ENCODE measurements at places on chromosomes 11 and 22.
A peak's percentile ranks its signal among the peaks of the same experiment; 100 is the strongest.

GRCh38 chr22:47100646-47101200 lies 338.3 kb downstream of the TBC1D22A start:
- DNase-seq = no peak

DNA sequence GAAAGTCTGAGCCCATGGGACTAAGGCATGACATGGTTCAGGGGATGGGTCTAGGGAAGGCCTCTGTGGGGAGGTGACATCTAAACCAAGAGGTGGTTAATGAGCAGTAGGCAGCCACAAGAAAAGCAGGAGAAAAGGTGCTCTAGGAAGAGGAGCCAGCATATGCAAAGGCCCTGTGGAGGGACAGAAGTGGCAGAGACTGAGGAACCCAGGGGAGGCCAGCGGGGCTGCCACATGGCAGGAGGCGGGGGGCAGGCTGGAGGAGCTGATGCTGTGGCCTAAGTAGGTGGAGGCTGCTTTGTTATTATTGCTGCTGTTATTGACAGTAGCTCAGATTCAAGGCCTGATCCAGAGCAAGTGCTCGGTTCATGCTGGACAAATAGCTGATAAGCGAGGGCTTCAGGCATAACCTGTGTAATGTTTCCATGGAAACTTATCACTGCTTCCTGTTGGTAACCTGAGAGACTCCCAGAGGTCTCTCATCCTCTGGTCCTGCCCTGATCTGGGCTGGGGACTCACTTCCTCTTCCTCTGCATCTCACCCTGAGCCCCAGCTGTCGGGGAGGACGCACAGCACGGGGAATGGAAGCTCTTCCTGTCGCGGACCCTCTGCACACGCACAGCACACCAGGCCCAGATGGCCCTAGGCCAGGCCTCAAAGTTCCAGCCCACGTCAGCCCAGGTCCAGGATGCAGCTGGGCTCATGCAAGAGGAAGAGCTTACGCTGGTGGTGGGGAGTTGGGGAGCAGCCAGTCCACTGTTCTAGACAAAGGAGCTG lies 75.2 kb upstream of the TP53I11 start:
- no peak for DNase-seq

GRCh38 chr22:27501191-27501936 lies 300.2 kb downstream of the MN1 start:
- no peak for DNase-seq

GRCh38 chr11:61830237-61831105 lies 2.4 kb downstream of the FADS2 start:
- peak; percentile 3 for DNase-seq

GRCh38 chr22:29081517-29082236 lies 8.8 kb downstream of the KREMEN1 start:
- no peak for DNase-seq

DNA sequence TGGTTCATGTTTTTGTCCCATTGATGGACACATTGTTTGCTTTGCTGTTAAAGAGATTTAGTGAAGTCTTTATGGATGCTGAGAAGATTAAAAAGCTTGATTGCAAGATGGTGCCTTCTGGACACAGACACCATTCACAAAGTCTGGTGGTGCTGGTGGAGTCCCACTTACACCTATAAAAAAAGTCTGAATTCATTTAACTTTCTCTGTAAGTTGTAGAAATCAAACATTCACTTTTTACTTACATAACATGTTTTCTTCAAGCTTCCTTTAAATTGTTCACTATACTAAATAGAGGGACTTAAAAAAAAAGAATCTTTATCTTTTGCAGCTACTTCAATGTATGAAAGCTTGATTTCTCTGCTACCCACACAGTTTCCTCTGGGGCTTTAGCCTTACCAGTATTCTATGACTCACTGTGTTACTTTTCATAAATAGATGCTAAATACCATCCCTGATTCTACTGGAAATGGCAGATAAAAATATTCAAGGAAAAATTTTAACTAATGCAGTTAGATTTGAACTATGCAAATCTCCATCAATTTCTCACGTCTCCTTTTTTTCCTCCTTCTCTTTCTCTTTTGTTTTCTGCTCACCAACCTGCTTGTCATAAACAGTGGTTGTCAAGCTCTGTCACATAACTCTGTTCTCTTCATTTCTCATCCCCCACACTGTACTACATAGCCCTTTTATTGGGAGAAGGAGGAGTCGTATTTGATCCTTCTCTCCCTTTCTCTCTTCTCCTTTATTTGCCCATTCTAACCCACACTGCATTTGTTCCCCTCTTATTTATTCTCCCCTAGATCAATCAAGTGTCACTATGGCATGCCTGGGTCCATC lies 89.7 kb downstream of the FAM76B start:
- DNase-seq = peak; percentile 37

DNA sequence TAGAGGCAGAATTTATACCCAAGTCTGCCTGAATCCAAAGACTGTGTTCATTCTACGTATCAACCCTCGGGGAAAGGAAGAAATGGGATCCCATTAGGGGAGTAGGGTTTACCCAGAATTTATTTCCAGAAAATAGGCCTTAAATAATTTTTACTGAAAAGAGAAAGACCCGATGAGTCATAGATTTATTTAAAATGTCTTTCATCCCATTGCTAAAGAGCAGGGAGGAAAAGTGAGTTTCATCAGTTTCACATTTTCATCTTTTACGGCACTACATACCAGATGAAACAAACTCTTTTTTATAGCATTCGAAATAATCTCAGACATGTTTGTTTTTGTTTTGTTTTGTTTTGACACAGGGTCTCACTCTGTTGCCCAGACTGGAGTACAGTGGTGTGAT lies 31.3 kb downstream of the SLC1A2 start:
- DNase-seq = peak; percentile 28

GRCh38 chr11:12784987-12785386 lies 110.8 kb downstream of the TEAD1 start:
- DNase-seq = no peak

DNA sequence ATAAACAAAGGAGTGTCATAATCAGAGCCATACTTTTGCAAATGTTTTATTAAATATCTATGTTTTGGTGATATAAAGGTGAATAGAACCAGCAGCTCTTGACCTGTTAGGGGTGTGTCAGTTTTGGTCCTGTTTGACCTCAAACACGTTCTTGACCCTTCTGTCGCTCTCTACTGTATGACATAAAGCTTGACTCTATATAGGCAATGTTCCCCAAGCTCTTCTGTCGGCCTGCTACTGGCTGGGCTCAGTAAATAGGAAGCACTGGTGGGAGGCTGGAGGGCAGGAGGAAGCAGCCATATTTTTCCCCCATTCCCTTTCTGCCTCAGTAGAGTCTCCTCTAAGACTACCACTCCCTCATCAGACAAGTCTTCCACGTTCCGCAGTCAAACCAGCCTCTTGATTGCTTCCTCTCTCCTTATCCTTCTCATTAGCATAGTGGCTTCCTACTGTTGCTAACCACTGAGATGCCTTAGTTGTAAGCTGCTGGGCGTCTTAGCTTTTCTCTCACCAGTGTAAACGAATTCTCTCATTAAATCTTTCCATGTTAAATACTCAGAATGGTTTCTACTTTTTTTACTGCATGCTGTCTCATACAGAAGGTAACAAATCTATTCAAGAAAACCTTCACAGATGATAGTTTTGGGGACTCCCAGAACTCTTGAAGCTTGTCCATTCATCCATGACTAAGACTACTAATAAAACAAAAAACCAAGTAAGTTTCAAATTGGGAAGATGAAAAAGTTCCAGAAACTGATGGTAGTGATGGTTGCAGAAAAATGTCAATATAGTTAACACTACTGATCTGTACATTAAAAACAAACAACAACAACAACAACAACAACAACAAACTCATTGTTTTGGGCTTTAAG lies 3.3 kb downstream of the NPAT start:
- no peak for DNase-seq

- no peak for DNase-seq
Measured at GRCh38 chr22:20641198-20641892, 132.6 kb upstream of the SERPIND1 start.

- DNase-seq = no peak
Measured at GRCh38 chr11:1112351-1113191, 37.9 kb downstream of the MUC2 start.

- DNase-seq = no peak
Measured at GRCh38 chr11:85740481-85741400, 54.7 kb upstream of the CCDC89 start.

DNA sequence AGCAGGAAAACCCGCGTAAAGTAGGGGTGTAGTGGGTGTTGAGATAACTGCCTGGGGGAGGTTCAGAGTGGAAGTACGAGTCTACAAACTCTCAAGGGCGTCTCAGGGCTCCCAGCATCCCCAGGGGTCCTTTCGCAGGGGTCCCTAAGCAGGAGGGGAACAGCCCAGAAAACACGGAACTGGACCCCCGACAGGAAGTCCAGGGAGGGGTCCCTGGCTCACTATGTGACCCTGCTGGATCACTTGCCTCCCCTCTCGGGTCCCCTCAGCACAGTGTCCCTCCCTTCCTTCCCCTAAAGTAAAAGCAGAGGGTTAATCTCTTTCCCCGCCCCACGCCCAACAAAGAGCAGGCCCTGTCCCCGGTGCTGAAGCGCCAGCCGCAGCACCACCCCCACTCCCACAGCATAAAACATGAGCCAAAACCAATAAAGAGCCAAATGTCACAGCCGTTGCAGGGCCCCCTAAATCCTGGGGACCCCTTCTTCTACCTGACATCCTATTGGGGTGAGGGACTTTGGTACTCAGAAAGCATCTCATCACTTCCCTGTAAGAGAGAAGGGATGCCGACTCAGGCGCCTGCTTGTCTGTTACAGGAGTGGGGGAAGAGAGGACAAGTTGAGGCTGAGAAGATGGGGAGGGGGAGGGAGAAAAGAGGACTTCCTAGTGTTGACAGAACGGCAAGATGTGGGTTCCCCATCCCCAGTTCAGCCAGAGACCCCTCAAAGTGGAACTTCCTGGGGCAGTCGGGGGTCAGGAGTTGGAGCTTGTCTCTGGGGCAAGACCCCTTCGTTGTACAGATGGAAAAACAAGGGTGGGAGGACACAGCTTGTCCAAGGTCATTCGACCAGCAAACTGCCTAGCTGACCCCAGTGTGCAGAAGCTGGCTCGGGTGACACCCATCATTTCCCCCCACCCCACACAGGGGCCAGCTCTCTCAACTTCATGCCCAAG lies 1.4 kb upstream of the NEFH start:
- DNase-seq = no peak

GRCh38 chr11:8342821-8343681 lies 79.4 kb upstream of the LMO1 start:
- no peak for DNase-seq

- no peak for DNase-seq
Measured at GRCh38 chr22:45006111-45006963, 3.5 kb downstream of the PHF21B start.

GRCh38 chr22:31504282-31504681 lies 7.9 kb downstream of the SFI1 start:
- no peak for DNase-seq

DNA sequence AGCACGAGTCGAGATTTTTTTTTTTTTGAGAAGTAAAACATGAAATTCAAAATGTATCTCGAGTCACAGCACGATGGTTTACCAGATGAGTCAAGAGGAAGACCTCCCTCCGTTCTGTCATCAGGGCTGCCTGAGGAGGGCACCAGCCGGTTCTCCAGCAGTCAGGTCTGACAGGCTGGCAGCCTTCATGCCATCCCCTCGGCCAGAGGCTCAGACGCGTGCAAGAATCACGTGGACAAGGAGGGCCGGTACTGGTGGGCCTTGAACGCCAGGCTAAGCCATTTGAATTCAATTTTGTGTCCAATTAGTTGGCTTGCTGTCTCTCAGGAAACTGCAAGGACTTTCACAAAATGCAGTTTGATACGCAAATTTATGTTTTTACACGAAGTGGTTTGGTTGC lies 1412.2 kb downstream of the BRD1 start:
- no peak for DNase-seq

DNA sequence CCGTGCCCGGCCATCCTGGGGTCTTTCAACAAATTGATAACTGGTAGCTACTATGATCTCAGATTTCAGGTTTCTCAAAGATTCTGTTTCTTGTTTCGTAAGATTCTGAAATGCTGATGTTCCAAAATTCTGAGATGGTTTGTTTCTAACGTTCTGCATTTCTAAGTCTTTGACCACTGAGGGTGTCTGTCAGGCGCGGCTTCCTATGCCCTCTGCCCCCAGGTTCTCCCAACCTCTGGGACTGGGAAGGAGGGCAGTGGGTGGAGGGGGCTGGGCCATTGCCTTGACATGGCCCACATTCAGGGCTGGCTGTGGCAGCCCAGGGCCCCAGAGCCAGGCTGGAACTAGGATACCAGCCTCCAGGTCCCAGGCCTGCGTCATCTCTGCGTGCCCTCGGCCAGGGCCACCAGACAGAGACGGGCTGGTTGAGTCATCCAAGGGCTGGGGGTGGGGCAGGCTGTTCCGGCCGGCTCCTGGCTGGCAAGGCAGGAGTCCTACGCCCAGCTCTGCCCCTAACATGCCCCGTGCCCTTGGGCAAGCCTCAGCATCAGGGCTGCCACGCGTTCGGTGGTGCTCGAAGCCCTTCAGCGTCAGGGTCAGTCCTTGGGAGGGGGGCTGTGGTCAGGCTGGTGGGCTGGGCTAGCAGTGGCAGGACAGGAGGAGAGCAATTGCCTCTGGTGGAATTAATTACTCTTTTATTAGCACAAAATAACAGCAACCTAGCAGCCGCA lies 5.2 kb downstream of the TMEM134 start:
- peak; percentile 82 for DNase-seq

DNA sequence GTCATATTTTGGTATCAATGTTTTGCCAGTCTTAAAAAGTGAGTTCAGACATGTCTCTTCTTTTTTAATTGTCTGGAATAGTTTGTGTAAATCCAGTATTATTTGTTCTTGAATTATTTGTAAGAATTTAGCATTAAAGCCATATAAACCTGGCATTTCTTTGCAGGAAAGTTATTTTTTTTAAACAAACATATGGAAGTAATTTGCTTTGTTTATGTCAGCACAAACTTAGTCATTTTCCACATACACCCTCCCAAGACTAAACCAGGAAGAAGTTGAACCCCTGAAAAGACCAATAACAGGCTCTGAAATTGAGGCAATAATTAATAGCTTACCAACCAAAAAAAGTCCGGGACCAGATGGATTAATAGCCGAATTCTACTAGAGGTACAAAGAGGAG lies 9.1 kb upstream of the CCDC81 start:
- DNase-seq = no peak

DNA sequence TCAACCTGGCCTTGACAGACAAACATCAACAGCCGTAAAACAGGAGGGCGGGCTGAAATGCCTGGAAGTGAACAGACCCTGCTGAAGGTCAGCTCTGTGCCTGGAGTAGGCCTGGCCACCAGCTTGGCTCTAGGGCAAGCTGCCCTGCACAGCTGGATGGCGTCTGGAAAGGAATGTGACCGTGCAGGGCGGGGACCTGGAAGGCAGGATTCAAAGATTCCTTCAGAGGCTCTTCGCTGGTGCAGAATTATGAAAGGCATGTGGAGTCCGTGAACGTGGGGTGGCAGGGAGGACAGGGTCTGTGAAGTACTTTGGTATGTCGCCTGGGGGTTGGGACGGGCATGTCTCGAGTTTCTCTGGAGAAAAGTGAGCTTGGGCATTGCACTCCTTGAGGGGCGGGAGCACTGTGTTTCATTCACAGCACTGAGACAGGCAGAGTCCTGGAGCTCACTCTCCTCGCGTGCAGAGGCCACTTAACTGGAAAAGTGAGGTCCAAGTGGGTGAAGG lies 1.5 kb downstream of the EHD1 start:
- no peak for DNase-seq
